ENCODE measurements at places on chromosomes 11 and 22.

- no peak for DNase-seq
Observed at GRCh38 chr22:46084943-46085827, 65.1 kb upstream of the PPARA start.

DNA sequence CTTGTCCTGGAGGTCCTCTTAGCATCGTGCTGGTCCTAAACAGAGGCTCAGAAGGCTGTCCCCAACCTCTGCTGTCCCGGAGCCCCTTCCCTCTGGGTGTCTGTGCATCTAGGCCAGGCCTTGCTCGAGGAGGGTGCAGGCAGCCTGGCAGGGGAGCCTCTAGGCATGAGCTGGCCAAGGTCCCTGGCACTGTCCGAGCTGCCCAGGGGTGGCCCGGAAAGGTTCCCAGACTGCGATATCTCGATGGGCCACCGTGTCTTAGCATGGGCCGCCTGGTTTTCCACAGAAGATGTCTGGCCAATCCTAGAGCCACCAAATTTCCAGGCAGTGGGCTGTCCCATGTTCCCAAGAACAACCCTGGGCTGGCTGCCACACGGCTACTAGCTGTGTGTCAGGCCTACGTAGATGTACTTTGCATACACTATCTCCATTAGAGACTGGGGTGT, 24.6 kb upstream of the SMIM38 start:
- DNase-seq = no peak

DNA sequence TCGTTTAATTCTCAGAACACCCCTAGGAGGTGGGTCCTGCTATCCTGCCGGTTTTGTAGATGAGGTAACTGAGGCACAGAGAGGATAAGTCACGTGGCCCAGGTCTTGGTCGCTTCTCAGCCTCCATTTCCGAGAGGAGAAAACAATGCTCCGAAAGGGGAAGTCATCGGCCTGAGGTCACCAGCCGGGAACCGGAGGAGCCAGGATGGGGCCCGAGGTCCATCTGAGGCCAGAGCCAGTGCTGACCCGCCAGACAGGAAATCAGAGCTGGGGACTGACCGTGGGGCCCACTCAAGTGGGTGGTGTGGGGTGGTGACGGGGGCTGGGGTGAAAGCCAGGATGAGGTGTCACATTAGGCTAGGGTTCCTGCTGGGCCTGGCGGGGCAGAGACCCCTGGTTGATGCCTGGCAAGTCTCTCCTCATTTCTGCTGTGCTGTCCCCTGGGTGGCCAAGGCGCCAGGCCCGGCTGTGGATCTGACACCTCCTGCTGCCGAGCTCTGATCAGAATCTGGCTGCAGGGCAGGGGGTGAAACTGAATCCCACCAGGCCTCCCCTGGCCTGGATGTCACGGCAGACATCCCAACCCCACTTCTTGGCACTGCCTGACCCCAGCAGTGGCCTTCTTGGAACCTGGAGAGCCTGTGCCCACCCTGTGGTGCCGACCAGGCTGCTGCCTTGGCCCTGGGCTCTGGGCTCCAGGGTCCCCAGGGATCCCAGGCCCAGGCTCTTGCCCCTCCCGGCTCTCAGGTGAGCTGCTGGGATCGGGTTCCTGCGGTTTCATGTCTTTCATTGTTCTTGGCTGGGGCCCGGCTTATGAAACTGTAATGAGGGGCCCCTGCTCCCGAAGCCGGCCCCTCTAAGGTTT, 12.0 kb downstream of the TRIOBP start:
- DNase-seq = no peak

- no peak for DNase-seq
Observed at GRCh38 chr22:39396797-39397195, 2.8 kb upstream of the TAB1 start.

DNA sequence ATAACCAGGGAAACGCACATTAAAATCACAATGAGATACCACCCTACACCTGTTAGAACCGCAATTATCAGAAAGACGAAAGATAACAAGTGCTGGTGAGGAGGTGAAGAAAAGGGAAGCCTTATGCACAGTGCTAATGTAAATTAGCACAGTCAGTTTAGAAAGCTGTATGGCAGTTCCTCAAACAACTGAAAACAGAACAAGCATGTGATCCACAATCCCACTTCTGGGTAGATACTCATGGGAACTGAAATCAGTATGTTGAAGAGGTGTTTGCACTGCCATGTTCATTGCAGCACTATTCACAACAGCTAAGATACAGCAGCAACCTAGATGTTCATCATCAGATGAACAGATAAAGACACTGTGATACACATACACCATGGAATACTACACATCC, 75.0 kb upstream of the CCND1 start:
- no peak for DNase-seq

DNA sequence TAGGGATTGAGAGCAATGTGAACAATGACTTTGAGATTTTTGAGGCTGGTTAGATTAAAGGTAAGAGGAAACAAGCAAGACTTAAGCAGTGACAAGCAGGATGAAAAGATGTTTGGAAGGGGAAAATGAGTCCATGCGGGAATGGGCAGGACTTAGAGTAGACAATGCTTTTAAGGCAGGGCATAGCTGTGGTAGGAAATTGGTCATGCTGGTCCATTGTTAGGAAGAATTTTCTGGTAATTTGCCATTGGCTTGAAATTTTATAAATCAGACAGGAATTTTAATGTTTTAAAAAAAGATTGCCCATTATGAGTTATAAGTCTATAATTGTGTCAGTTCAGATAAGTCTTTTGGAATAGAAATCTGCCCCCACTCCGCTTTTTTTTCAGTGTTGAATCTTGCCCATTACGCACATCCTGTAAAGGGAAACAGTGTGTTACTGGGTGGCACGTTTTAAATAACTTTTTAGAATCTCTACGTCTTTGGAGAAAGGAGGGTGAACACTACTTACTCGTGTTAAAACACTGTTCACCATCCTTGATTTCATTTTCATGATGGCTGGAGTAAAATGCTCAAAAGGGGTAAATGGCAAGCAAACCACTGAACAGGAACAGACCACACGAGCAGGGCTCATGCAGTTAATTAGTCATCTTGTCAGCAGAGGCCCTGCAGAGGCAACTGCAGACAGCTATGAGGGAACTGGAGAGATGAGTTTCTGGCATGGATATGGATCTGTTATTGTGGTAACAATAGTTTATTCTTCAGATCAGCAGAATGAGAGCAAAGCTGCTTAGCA, 25.0 kb downstream of the SWAP70 start:
- DNase-seq = no peak

- DNase-seq = no peak
Observed at GRCh38 chr22:46953968-46954765, 191.7 kb downstream of the TBC1D22A start.

DNA sequence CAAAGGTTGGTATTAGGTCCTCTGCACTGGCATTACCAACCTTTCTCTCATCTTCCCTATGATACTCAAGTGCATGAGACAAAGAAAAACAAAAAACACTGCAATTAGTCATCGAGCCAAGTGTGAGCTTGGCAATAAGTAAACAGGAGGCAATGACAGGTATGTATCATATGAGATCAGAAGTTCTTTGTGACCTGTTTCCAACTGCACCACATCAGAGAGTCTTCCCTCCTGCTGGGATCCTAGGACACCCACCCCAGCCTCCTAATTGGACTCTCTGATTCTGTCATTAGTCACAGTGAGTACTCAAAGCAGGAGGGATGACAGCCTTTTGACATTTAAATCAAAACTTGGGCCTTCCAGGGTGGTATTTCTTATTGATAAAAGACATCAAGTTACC, 7.8 kb upstream of the JAML start:
- DNase-seq = peak; percentile 51

DNA sequence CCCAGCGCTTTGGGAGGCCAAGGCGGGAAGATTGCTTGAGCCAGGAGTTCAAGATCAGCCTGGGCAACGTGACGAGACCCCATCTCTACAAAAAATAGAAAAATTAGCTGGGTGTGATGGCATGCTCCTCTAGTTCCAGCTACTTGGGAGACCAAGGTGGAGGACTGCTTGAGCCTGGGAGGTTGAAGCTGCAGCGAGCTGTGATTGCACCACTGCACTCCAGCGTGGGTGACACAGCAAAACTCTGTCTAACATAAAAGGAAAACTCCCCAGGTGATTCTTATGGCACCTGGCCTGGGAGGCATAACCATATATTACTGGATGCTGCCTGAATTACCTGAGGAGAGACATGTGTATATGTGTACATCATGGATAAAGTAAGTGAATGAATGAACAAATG, 29.1 kb downstream of the KIAA1671 start:
- no peak for DNase-seq

Data from stimulated activated naive CD8-positive, alpha-beta T cell treated with anti-CD3 and anti-CD28 coated beads, Interleukin-15, Interleukin-2, amounts not matched to agents 100 U/mL and 50 U/mL, for 24 hours (primary cell).